ENCODE measurements at places on chromosomes 11 and 22. TPM values are rescaled to one million over a fixed set of nuclear protein-coding genes. Genes with fewer than 3 reads are reported as not detected.

Gene TOB2
- 13.9 TPM for total RNA-seq

Gene MEI1
- total RNA-seq = 0.42 TPM

Gene CACNA1I
- total RNA-seq = not detected

Gene CCDC116
- 0.29 TPM for total RNA-seq

Gene MYBPC3
- total RNA-seq = not detected
